ENCODE measurements at places on chromosomes 2 and 18. TPM values are rescaled to one million over a fixed set of nuclear protein-coding genes. Genes with fewer than 3 reads are reported as not detected.

Gene DCDC2C
- not detected for total RNA-seq

DNA sequence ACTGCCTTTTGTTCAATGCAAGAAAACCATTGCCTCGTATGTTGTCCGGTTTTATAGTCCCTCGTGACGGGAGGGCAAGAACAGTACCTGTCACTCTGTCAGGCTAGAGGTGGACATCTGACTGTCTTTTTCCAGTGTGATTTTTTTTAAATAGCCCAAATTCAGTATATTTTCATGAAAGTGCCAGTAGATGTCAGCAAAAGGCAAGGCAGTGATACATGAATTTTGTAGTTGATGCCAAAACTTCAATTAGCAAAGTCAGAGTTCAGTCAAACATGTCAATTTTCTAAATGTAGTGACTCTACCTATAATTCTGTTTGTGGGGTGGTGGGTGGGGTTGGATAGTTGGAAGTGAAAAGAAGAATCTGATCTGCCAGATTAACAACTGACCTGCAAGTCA, 296.0 kb upstream of the MC4R start:
- no peak overlapping the region for H3K4me3 ChIP-seq
- no peak overlapping the region for H3K27ac ChIP-seq
- no peak for DNase-seq
- H3K27me3 ChIP-seq: no peaks in the 10 kb centered on the region
- H3K4me1 ChIP-seq: no peaks in the 10 kb centered on the region

DNA sequence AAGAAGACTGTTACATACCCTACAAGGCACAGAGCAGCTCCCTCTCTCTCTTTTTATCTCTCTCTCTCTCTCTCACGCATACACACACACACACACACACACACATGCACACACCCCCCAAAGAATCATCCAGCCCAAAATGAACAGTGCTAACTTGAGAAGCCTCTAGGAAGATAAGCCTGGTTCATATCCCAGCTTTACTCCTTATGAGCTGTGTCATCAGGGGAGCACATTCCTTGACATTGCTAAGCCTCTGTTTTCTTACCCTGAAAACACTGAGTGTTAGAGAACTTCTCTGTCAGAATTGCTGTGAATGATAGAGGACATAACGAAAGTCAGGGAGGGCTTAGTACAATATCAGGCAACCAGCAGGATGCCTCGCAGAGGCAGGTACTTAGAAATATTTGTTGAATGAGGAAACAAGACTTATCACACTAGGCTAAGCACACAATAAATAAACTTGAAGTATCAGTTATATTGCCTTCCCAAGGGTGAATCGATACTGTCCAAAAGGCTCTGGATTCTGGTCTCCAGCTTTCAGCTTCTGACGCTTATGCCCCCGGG, 725.6 kb upstream of the ID2 start:
- H3K4me3 ChIP-seq: no peak overlapping the region
- no peaks in the 10 kb centered on the region for H3K27me3 ChIP-seq
- H3K36me3 ChIP-seq: no peaks in the 10 kb centered on the region

GRCh38 chr2:230901006-230901405, 24.0 kb downstream of the GPR55 start:
- H3K36me3 ChIP-seq: no peaks in the 10 kb centered on the region
- H3K4me1 ChIP-seq: peaks cover 22% of the 10 kb centered on the region
- H3K4me3 ChIP-seq: no peak overlapping the region
- no peak for DNase-seq

DNA sequence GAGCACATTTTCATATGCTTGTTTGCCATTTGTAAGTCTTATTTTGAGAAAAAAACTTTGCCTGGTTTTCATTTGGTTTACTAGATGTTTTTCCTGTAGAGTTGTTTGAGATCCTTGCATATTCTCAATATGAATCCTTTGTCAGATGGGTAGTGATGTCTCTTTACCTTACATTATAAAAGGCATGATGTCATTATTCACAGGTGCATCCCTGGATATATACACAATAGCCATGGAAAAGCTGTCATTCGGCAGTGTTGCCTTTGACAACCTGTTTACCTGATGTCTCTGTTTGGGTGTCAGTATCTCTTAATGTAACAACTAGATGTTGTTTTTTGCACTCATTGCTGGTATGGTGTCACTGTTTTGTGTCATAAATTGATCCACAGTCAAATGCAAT, 58.8 kb upstream of the MAL start:
- H3K27me3 ChIP-seq: peaks cover 19% of the 10 kb centered on the region
- no peak overlapping the region for H3K27ac ChIP-seq
- no peaks in the 10 kb centered on the region for H3K4me1 ChIP-seq
- H3K4me3 ChIP-seq: no peak overlapping the region
- H3K36me3 ChIP-seq: no peaks in the 10 kb centered on the region
- no peak for DNase-seq

GRCh38 chr2:212940816-212941215, 210.6 kb downstream of the IKZF2 start:
- DNase-seq: no peak
- H3K27ac ChIP-seq: no peak overlapping the region
- H3K4me1 ChIP-seq: no peaks in the 10 kb centered on the region
- no peaks in the 10 kb centered on the region for H3K36me3 ChIP-seq
- no peaks in the 10 kb centered on the region for H3K27me3 ChIP-seq

DNA sequence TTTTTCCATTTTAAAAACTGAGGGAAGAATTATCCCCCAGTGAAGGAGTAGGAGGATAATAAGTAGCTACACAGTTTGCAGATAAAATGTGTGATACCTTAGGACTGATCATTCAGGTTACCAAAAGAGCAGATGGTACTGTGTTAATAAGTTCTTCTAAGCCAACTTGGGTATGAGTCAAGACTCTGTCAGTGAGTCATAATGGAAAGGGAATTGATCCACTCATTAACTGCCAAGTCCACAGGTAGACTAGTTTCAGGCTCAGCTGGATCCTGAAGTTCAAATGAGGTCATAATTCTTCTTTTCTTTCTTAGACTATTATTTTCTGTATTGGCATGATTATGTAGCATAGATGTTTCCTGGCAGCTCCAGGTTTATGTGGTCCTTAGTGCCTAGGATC, 142.4 kb upstream of the ALPP start:
- H3K36me3 ChIP-seq: peaks cover 21% of the 10 kb centered on the region
- no peak overlapping the region for H3K27ac ChIP-seq
- no peak for DNase-seq
- no peak overlapping the region for H3K4me3 ChIP-seq
